ENCODE measurements at places on chromosomes 1 and 21.

- no peak for DNase-seq
Measured at GRCh38 chr1:227949954-227950734, 2.4 kb upstream of the WNT9A start.

DNA sequence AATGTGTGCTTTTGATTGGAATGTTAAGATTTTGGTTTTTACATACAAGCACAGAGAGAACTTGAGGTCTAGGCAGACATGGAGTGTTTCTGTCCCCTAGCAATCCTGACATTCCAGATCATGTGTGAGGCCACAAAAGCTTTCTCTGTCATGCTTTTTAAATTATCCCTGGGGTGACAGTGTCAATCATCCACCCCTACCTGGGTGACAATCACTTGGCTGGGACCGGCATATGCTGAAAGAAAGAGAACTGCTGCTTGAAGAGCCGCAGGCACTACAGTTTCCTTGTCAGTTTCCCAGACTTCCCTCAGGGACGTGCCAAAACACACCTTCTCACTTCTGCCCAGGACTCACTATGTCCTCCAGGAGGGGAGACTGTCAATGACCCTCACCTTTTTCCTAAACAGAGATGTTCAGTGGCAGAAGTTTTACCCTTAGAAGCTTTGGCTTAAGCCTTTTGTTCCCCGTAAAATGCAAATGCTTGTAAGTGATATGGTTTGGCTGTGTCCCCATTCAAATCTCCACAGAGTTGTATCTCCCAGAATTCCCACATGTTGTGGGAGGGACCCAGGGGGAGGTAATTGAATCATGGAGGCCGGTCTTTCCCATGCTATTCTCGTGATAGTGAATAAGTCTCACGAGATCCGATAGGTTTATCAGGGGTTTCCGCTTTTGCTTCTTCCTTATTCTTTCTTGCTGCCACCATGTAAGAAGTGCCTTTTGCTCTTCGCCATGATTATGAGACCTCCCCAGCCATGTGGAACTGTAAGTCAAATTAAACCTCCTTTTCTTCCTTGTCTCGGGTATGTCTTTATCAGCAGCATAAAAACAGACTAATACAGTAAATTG lies 217.4 kb downstream of the FGGY start:
- no peak for DNase-seq

DNA sequence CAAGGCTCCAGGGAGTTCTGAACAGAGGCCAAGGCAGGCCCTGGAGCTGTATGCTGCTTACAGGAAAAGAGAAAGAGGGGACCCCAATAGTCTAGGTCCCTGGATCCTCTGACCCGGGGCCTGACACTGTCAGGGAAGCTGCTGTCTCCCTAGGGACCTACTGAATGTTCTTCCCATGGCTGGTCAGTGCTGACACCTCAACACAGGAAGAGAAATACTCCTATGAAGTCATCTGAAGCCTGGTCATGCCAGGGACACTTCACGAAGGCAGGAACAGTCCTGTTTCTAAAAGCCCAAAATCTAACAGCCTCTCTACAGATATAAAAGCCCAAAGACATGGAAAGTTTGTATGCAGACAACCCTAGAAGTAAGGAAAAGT lies 1.7 kb upstream of the LAD1 start:
- DNase-seq: no peak

GRCh38 chr1:20699558-20699957 lies 18.2 kb downstream of the KIF17 start:
- no peak for DNase-seq

DNA sequence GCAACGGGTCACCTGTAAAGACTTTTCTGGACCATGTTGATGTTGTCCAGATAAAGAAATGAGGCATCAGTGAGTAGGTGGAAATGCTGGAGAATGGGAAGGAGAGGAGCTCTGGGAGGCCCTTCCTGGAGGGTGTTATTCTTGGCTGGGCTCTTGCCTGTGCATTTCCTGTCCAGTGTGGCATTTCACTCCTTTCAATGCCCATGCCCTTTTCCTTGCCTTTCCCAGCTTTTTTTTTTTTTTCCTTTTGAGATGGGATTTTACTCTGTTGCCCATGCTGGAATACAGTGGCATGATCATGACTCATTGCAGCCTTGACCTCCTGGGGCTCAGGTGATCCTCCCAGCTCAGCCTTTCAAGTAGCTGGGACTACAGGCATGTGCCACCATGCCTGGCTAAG lies 11.8 kb downstream of the NOS1AP start:
- no peak for DNase-seq

GRCh38 chr1:247548092-247548491 lies 842 bp upstream of the GCSAML start:
- no peak for DNase-seq

DNA sequence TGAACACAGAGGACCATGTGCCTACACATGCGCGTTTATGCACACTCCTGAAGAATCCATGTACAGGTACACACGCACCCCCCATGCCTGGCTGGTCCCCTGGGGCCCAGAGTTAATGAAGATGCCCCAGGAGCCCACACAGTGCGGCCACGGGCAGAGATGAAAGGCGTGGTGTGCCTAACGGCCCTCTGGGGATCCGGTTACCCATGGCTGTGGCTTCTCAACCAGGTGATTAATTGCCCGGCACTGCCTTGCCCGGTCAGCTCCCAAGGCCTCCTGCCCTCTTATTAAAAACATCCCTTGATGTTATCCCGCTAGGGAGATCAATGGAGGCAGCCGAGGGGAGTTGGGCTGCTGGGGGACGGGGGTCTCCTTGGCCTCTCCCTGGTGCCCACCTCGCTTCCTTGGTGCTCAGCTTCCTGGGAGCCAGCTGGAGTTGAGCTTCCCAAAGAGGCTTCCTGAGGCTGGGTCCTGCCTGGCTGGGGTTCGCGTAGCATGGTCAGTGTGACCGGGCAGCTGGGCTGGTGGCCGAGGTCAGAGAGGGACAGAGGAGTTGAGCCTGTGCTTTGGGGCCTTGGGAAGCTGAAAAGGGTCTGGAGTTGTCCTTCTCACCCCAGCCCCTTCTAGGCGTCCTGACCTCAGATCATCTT lies 75.0 kb upstream of the WNT4 start:
- no peak for DNase-seq

DNA sequence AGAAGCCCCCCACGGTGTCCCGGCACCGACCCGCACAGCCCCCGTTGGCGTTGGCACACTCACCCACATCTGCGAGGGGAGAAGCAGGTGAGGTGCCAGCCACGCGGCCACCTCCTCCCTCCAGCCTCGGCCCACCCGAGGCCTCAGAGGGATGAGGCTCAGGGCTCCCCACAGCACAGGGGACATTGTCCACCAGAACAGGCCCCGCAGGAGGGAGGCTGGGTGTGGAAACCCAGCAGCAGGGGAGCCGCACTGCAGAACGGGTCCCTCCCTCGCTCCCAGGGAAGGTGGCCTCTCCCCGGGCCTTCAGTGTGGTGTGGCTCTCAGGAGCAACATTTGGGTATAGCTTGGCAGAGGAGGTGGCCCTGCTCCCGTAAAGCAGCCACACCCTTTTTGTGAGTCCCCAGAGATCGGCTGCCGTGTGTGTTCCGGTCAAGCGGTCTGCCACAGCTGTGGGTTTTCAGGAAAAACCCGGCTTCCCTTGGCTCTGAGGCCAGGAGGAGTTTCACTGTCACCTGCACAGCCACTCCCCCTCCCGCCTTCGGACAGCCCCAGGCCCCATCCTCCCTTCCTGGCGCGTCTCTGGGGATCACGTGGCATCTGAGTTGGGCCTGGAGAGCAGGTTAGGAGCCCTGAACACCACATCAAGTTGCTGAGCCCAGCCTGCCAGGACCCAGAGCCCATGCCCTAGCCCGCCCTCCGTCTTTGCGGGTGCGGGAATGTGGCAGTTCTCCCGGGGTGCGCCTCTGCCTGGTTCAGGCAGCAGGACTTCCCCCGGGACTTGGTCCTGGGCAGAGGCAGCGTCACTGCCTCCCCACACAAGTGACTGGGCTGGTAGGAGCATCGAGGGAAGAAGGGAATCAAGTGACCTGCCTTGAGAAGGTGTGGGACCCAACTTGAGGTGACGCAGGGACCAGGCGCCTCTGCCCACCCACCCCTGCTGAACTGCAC lies 64.0 kb downstream of the MEGF6 start:
- no peak for DNase-seq

GRCh38 chr1:168497376-168497950 lies 46.3 kb downstream of the XCL2 start:
- no peak for DNase-seq

DNA sequence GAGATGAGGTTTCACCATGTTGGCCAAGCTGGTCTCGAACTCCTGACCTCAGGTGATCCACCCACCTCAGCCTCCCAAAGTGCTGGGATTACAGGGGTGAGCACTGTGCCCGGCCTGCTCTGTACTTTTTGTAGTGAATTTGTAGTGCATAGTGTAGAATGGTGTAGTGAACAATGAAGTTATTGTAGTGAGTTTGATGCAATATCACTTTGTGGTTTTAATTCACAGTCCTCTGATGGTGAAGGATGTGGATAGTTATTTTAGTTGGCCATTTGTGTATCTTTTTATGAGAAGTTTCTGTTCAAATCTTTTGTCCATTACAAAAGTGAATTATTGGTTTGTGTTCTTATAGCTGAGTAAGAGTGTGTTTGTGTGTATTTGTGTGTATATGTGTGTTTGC lies 57.6 kb downstream of the PDE4B start:
- DNase-seq: no peak

GRCh38 chr1:14672005-14672404 lies 73.5 kb downstream of the KAZN start:
- no peak for DNase-seq
